ENCODE measurements at places on chromosomes 16 and 17.

- no peak for DNase-seq
Measured at GRCh38 chr16:89069920-89070319, 23.7 kb upstream of the ACSF3 start.

DNA sequence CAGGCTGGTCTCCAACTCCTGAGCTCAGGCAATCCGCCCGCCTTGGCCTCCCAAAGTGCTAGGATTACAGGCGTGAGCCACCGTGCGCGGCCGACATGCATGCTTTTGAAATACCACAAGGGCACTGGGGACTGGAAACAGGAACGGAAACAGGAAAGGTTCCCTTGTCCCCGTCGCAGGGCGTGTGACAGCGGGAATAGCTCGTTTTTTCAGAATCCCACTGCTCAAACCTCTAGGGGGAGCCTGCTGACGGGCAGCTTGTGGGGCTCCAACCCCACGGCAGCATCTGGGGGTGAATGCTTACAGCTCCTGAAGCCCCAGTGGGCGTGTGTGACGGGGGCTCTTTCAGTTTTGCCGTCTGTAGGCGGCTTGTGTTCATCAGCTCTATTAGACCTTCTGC lies 18.8 kb upstream of the ASGR2 start:
- DNase-seq: peak; percentile 54

GRCh38 chr17:63116967-63117830 lies 151.2 kb downstream of the TANC2 start:
- no peak for DNase-seq

- DNase-seq: no peak
Measured at GRCh38 chr17:6352801-6353560, 81.9 kb downstream of the AIPL1 start.

- DNase-seq: no peak
Measured at GRCh38 chr16:3023415-3023668, 400 bp downstream of the HCFC1R1 start.

- no peak for DNase-seq
Measured at GRCh38 chr17:59498530-59499307, 66.7 kb upstream of the DHX40 start.

DNA sequence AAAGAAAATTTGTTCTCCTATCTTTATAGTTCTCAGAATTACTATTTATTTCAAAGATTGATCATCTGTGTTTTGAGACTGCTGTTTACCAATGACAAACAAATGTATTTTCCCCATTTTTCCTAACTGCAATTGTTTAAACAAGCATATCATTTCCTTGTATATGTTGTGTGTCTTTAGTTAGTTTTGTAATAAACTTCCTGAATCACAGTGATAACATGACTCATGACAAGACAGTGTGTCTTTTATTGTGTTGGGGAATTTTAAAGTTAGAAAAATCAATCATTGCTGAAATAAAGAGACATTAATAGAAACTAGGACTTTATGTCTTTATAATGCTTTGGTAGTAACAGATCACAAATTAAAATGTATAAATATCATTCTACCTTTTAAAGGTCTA lies 348.5 kb downstream of the KCNJ2 start:
- DNase-seq: no peak

DNA sequence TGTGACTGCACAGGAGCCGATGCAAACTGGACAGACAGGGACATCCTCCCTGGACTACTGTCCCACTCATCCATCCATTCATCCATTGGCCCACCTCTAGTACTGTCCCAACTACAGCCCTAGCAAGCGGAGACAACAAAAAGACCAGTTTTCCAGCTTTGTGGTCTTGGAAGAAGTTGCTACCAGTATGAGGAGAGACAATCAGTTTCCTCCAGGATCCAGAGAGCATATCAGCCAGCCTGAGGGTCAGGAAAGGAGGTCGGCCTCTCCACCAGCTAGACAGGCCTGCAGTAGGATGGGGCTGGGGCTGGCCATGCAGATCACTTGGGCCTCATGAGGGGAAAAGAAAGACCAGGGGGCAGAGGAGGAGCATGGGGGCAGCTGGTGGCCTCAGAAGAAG lies 16.8 kb downstream of the KRT33A start:
- DNase-seq: no peak

GRCh38 chr17:2170023-2170422 lies 115.1 kb downstream of the HIC1 start:
- peak; percentile 10 for DNase-seq

- no peak for DNase-seq
Measured at GRCh38 chr17:57649731-57650484, 95.2 kb downstream of the CCDC182 start.

DNA sequence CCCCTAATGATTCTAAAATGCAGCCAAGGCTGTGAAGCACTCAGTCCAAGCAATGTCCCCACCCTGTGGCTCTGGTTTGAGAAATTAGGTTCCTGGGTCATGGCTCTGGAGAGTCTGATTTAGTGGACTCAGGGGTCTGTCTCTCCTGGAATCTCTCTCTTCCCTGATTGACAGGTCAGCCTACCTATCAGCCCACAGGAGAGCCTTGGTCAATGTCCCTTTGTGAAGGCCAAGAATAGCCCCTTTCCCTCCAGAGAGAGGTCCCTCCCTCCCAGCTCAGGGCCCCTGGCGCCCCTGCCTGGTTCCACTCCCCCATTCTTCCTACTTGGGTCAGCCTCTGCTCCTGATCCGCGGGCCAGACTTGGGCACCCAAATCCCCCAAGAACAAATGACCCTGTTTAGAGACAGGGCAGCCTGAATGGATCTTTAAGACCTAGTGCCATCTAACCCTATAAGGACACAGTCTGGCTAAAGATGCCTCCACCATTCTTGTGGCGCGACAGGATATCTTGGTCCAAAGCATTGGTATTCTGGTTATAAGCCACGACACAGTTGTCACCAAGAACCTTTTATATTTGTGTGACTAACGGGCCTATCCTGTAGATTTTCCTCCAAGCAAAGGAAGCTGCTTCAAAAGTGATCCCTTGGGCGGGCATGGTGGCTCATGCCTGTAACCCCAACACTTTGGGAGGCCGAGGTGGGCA lies 38.3 kb upstream of the PRSS54 start:
- DNase-seq: no peak

DNA sequence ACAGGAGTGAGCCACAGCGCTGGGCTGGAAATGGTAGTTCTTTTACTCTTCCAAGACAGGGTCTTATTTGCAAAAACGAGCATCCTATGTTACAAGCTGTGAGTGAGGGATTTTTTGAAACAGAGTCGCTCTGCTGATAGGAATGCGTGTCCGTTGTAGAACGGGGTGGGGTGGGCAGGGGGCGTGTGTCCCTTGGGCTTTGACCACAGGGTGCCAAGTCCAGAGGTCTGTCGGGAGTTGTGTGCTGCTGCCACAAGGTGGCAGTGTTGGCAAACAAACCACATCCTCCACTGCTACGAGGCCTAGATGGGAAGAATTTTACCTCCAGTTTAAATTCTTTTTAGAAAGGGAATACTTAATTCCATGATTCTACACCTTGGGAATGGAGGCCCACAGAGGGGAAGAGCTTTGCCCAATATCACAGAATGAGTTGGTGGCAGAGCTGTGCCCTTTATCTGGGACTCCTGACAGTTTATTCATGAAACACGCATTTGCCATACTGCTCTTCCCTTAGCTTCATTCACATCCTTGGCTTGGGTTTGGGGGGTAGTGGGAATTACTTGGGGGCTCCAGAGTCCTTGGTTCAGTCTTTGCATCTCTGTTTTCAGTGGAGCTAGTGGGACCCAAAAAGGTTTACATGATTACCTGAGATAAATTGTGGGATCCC lies 30.6 kb upstream of the ETV4 start:
- peak; percentile 60 for DNase-seq

- DNase-seq: peak; percentile 12
Measured at GRCh38 chr17:78343187-78343542, 16.7 kb downstream of the SOCS3 start.

DNA sequence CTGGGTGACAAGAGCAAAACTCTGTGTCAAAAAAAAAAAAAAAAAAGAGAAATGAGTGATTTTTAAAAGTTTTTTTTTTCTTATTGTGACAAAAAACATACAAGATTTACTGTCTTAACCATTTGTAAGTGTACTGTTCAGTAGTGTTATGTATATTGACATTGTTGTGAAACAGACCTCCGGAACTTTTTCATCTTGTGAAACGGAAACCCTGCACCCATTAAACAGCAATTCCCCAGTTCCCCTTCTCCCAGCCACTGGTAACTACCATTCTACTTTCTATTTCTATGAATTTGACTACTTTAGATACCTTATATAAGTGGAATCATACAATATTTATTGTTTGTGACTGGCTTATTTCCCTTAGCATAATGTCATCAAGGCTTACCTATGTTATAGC lies 18.7 kb downstream of the DUS2 start:
- DNase-seq: no peak
